ENCODE measurements at places on chromosomes 1 and 21.

DNA sequence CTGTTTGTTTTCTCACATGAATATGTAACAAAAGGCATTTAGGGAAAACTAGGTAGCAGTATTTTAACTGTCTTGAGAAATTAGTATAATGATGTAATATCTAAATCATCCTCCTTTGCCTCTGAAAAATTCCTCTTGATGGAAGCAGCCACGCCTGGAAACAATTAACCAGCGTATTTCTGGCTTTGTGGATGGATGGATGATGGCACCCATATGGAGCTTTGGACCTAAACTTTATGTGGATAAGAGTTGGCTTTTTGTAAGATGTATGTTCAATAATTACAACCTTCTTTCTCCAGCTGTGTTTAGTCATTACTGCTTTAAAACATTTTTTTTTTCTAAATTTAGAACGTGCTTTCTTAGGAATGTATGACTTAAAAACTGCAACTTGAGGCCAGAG, 12.7 kb downstream of the CDCA8 start:
- no peak for DNase-seq

DNA sequence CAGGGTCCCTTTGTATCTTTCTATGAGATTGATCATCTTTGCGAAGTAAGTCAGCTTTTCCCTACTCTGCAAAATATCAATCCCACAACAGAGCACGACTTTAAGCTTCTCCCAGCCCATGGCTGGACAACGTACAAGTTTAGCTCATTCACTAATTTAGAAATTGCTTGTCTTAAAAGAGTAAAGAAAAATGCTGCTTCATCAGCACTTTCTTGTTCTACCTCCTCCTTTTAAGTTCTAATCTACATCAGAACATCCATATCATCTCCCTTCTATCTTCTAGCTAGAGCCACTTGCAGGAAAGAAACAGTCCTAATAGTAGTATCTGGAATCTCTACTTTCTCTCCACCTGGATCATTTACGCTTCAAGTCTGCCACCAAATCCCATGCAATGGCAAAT, 441.2 kb upstream of the ESRRG start:
- DNase-seq = no peak

DNA sequence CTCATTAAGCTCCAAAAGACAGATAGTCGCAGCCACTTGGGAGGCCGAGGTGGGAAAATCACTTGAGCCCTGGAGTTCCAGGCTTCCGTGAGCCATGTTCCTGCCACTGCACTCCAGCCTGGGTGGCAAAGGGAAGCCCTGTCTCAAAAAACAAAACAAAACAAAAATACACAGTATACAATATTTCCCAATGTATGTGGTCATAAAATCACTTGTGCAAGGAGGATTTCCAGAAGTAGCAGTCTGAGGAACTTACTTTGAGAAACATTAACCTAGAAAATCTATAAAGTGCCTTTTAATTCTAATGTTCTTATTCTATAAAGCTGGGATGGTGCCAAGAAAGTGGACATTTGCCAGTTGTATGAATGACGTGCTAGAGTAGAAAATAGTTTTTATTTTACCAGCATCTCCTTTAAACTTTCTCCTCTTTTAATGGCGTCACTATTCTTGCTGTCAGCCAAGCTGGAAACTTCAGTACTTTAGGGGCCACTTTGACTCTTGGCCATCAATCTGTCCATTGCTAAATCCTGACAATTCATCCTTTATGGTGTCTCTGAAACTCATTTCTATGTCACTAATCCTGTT, 22.5 kb downstream of the FAM177B start:
- no peak for DNase-seq

GRCh38 chr1:62362061-62362917, 43.1 kb upstream of the KANK4 start:
- no peak for DNase-seq

Data from substantia nigra (tissue), 51 donors.